ENCODE measurements at places on chromosomes 12 and 14.

GRCh38 chr12:123131291-123131832 is 19.5 kb downstream of the PITPNM2 start:
- no peak for DNase-seq

DNA sequence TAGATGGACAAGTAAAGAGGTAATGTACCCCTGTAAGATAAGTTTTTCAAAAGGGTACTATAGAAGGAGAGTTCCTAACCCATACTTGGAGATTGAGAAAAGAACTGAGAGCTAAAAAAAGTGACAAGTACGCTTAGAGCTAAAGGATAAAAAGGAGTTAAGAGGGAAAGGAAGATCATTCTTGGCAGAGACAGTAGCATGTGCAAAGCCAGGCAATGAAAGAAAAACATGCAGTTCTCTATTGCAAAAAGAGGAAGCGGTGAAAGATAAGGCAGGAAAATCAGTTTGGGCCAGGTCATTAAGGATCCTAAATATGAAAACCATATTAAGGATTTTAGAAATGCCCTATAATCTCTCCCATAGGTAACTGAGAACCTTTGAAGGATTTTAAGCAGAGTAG is 500.4 kb upstream of the GARIN6 start:
- no peak for DNase-seq

DNA sequence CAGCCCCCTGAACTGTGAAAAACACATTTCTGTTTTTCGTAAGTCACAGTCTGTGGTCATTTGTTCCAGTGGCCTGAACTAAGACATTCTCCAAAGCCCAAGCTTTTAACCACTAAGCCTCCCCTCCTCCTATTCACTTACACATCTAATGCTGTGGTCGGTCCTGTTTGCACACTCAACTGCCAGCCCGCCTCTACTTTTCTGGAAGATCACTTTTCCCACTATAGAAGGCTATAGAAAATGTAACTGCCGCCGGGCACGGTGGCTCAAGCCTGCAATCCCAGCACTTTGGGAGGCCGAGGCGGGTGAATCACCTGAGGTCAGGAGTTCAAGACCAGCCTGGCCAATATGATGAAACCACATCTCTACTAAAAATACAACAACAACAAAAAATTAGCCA is 524.7 kb upstream of the TMEM132C start:
- no peak for DNase-seq

- DNase-seq: no peak
Measured at GRCh38 chr14:67428501-67429031, 16.6 kb upstream of the PLEK2 start.

DNA sequence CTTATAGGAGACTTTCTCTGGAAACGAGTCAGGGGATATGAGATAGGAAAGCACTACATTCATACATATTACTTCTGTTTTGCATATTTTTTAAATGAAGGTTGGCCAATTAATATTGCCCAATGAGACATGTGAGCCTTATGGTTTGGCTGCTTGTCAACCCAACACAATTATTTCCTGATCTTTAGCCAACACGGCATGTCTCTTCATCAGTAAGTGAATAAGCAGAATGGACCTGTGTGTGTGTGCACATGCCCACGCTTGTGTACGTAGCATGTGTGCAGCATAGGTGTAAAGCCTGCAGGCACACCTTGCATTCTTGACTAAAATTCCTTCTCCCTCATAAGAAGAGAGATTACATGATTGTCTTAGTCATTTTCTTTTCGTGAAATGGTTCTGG is 88.3 kb downstream of the STON2 start:
- DNase-seq: no peak

DNA sequence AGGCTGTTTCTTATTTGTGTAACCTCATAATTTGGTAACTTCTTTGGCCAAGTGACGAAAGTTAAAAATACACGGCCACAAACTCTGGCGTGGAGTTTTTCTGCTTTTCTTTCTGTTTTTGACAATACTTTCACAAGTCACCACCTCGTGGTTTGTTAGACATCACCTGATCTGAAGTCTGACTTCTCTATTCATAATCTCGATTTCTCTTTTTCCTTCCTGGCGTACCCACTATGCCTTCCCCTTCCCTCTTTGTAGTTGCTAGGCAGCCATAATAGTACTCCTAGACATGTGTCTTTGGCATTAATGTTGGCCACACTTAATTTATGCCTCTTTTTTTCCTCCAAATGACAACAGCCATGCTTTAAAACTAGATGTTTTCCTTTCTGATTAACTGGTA is 97.6 kb downstream of the POLR3B start:
- no peak for DNase-seq

DNA sequence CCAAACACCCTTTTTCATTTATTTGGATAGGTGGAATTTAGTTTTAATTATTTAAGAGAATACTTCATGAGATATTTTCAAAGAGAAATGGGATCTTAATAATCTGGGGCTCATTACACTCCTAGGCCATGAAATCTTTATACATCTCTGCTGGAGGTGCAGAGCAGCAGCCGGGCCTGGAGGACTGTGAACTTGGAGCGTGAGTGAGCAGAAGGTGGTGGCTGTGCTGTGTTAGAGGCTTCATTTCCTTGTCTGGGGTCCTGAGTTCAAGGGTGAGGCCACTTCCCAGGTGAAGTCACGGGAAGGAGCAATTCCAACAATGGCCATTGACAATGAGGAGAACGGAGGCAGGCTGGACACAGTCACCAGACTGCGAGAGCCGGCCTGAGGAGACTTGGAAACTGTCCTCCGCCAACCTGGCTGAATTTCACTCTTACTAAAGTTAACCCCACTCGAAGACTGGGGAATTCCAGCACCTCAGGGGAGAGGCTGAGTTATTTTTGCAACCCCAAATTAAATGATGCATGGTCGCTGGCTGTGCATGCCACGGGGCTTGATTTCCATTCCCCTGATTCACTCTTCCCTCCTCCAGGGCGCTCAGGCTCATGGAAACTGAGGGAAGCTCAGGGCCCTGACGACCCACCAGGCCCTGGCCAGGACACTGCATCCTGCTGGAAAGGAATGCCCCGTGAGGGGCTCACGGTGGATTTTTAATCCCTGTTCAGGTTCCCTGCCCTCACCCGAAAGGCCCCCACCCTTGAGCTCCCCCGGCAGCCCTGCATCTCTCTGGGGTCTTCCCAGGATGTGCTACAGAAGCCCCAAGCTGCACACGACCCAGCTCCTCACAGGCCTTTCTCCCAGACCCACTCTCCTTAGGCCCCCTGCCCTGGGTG is 22.6 kb upstream of the TRAF3 start:
- DNase-seq: no peak

DNA sequence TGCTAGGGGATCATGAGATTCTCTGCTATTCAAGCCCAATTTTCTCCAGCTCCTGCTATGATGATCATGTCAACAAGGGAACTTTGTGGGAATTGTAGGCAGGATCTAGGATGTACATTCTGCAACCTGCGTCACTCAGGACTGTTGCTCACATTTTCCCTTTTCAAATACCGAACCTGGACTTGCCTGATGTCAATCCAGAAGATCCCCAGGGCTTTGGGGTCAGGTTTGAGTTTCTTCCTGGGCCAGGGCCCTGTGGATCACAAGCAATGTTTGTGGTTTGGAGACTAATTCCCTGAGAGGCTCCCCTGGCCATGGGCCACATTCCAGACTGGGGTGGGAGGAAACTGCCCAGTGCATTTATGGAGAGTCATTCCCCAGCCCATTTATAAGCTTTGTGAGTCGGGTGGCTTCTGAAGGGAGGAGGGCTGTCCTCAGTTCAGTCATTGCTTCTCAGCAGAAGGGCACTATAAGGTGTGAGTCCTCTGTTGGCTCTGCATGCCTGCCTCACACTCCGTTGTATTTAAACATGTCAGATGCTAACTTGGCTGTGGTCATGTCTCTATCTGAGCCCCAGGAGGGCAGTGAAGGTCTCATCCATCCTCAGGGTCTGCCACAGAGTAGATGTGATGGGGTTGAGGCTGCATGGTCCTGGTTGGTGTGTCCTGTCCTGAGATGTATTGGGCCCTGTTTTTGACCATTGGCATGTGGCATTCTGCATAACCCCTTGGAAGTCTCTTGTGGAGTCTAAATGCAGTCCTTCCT is 6.5 kb downstream of the KRT86 start:
- peak; percentile 87 for DNase-seq

GRCh38 chr12:113464452-113464775 is 7.3 kb downstream of the LHX5 start:
- no peak for DNase-seq

GRCh38 chr14:80545935-80546854 is 334.9 kb upstream of the DIO2 start:
- DNase-seq: no peak

GRCh38 chr14:50745401-50746058 is 77.4 kb upstream of the SAV1 start:
- no peak for DNase-seq

DNA sequence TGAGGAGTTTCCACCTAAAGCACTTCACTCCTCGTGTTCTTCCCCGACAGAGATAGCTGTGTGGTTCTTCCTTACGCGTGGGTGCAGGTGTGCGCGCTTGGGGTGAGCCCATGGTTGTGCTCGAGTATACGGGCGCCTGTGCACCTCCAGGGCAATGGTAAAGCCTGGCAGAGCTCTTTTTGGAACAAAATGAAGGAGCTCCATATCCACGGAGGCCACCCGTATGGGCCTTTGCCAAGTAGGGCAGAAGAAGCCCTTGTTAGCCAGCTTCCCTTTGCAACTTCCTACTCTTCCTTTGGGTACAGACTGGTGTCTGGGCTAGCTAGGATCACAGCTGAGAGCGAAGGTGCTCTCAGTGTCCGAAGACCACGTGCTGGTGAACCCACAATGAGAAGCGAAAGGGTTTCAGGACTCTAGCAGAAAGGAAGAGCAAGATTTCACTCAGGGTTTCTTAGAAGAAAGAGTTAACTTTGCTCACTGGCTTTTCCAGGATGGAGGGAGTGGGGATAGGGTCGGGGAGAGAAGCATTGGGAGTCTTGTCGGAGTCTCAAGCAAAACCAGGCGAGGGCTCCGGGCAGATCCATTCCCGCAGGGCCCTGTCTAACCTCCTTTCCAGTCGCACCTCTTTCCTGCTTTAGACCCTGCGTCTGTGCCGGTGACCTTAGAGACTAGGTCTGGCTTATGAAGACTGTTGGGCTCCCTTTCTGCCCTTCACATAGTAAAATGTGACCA is 960 bp upstream of the LRFN5 start:
- DNase-seq: peak; percentile 23

- no peak for DNase-seq
Measured at GRCh38 chr14:99543370-99543769, 60.6 kb downstream of the CCDC85C start.

DNA sequence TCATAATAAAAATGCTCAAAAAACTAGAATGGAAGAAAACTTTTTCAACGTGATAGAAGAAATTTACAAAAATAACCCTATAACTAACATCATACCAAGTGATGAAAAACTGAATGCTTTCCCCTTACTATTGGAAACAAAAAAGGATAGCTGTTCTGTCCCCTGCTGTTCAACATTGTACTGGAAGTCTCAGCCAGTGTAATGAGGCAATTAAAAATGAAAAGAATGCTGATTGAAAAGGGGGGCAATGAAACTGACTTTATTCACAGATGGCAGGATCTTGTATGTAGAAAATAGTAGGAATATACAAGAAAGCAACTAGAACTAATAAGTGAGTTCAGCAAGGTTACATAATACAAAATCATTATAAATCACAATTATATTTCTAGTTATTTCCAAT is 337.9 kb upstream of the KITLG start:
- DNase-seq: no peak

DNA sequence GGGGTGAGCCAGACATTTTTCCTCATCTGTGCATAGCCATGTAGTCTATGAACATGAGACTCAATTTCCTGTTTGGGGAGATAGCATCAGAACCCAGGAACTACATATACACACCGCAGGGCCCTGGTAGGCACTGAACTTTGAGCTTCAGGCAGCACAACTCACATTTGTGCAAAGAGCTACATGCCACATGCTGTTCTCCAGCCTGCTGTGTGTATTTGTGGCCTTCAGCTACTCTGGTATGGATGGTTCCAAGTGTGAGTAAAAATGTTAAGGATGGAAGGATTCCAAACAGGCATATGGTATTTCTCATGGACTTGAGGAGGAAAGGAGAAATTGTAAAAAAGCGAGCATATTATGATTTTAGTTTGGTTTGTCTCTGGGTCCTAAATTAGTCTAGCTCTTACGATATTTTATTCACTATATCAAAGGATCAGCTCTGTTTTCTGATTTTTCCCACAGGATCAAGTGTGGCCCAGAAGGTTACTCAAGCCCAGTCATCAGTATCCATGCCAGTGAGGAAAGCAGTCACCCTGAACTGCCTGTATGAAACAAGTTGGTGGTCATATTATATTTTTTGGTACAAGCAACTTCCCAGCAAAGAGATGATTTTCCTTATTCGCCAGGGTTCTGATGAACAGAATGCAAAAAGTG is 422.4 kb upstream of the OR4E1 start:
- no peak for DNase-seq

DNA sequence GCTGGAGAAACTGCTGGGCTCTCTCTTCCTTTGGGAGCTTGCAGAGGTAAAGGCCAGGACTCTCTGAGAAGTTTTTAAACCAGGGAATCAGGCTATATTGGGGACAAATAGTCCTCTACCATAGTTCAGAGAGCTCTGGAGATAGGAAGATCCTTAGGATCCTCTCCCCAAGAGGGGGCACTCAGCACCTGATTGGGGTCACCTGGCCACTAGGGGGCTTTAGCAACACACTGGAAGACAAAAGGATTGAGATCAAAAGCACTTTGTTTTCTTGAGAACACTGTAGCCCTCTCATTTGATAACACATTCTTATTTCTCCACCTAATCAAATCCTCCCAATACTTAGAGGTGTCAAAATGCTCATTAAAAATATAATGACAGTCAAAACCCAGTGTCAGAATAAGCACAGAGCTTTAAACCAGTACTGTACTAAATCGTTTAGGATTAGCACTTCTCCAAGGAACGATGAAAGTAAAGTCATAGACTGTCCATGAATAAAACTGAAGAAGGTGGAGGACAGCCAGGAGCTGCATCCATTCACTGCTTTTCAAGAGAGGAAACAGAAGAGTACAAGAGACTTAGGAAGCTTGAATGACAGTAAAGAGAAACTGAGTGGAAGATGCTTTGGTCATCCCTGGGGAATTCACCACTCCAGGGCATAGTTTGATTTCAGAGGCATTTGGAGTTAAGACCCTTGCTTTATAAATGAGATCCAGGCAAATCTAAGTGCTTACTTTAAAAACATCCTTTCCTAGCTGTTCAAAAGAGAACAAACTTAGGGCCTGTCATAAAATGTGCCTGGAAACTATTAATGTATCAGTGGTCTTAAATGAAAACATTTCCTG is 26.5 kb downstream of the BMP4 start:
- DNase-seq: no peak

DNA sequence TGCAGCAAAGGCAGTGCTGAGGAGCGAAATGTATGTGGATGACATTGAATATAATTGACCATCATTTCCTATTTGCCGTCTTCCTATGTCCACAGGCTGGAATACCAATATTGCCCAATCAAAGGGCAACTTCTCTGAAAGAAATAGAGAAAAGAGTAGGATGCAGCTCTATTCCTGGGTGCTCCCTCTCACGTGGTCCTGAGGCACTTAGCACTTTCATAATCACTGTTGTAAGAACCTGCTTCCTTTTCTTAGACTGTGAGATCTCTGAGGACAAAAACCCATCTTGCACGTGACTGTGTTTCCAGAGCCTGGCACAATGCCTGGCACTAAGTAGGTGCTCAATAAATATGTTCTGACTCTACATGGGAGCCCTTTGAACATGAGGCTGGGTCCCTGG is 122.7 kb upstream of the CPM start:
- DNase-seq: no peak

- no peak for DNase-seq
Measured at GRCh38 chr12:27822076-27822712, 42.2 kb upstream of the MANSC4 start.

All from smooth muscle cell of the brain vasculature (primary cell).